Activated CD4-positive, alpha-beta T cell treated with anti-CD3 and anti-CD28 coated beads for 48 hours (primary cell): ENCODE measurements at places on chromosomes 3 and 15.

GRCh38 chr15:26129852-26130251, 266.7 kb upstream of the ATP10A start:
- DNase-seq, result no peak

- no peak for DNase-seq
These were observed 64.1 kb upstream of the HEG1 start for GRCh38 chr3:125119752-125120378.

GRCh38 chr15:40787344-40787841, 17.6 kb downstream of the C15orf62 start:
- DNase-seq, result peak; percentile 76

- no peak for DNase-seq
These were observed 11.4 kb upstream of the SH3GL3 start for GRCh38 chr15:83435782-83436181.

- no peak for DNase-seq
These were observed 15.0 kb upstream of the UTS2B start for GRCh38 chr3:191345334-191345733.

GRCh38 chr3:35640190-35641165, 1.2 kb downstream of the ARPP21 start:
- no peak for DNase-seq

- DNase-seq, result no peak
These were observed 22.4 kb downstream of the LRRC58 start for GRCh38 chr3:120326784-120327183.

DNA sequence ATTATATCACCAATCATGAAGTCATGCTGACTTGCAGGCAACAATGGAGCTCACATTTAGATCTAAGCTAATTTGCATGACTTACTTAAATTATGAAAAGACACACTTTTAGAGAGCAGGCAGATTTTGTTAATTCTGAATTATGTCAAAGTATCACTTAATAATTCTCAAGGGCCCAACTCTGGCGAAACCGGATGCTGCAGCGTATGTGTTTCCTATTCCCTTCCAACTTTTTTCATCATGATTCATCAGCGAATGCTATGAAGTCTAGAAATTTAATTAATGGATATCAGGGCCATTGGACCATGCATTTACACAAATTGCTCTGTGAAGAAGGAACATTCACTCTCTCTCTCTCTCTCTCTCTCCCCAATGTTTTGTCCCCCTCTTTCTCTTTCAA, 63.5 kb upstream of the GOLGA8A start:
- DNase-seq, result no peak

- DNase-seq, result peak; percentile 34
These were observed 7.5 kb downstream of the GNB5 start for GRCh38 chr15:52183562-52184173.

- peak; percentile 21 for DNase-seq
These were observed 52.3 kb downstream of the WNT5A start for GRCh38 chr3:55434789-55435188.

GRCh38 chr3:24359645-24360462, 134.8 kb downstream of the THRB start:
- DNase-seq, result no peak
